ENCODE measurements at places on chromosomes 3 and 15.

GRCh38 chr3:106673926-106674569 is 703.2 kb upstream of the CCDC54 start:
- DNase-seq: no peak

DNA sequence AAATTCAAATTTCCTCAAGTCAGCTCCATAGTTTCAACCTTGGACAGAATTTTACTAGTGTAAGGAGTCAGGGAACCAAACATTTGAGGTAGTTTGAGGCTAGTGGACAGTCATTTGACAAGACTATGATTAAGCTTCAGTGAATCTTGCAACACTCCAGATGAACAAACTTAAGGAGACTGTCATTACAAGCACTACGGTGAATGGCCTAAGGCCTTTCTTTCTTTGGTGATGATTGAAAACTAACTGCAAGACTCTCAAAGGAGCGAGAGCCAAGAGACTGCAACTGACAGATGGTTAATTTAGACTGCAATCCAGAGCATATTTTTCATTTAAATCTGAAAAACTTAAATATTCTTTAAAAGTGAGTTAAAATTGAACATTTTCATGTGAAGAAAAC is 272.3 kb upstream of the NECTIN3 start:
- DNase-seq: no peak

GRCh38 chr3:105614288-105615030 is 247.8 kb downstream of the ALCAM start:
- DNase-seq: no peak

DNA sequence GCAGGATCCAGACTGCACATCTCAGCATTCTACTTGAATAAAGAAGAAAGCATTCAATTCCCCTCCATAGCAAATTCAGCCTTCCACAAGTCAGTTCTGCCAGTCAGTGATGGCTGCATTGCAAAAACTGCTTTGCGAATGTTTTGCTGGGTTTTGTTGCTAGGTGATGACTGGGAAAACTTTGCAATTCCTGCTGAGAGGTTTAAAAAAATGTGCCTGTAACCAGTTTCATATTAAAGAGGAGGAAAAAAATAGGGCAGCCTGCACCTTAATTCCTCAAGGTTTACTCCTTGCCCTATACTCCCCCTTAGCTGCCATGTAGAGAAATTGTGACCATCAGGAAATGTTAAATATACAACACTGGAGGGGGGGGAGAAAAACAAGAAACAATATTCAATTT is 225.6 kb upstream of the ATP11B start:
- peak; percentile 76 for DNase-seq

DNA sequence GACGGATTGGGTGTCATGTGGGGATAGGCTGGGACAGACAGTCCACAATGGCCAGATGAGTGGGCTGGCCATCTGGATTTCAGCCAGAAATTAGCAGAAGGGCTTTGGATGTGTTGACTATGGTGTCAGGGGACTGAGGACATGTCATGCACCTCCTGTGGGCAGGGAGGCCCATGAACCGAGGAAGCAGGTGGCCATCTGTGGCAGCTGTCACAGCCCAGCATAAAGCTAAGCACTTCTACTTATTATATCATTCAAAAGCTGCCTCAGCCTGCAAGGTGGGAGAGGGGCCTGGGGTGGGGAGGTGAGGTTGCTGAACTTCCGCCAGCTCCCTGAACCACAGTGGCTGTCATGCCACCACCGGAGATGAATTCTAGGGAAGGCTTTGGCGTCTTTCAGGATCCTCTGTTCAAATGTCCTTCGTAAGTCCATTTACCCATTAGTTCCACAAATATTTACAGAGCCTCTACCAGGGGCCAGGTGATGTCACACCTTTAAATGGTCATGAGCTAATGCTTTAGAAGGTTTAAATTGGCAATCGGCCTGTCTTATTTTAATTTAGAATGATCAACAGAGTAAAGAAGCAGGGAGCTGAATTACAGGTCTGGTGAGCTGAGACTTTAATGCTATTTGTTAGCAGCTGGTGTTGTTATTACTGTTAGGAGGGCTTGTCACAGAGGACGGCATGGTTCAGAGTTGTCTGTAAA is 23.6 kb upstream of the CAV3 start:
- no peak for DNase-seq

GRCh38 chr3:58485801-58486435 is 6.0 kb upstream of the KCTD6 start:
- DNase-seq: no peak

DNA sequence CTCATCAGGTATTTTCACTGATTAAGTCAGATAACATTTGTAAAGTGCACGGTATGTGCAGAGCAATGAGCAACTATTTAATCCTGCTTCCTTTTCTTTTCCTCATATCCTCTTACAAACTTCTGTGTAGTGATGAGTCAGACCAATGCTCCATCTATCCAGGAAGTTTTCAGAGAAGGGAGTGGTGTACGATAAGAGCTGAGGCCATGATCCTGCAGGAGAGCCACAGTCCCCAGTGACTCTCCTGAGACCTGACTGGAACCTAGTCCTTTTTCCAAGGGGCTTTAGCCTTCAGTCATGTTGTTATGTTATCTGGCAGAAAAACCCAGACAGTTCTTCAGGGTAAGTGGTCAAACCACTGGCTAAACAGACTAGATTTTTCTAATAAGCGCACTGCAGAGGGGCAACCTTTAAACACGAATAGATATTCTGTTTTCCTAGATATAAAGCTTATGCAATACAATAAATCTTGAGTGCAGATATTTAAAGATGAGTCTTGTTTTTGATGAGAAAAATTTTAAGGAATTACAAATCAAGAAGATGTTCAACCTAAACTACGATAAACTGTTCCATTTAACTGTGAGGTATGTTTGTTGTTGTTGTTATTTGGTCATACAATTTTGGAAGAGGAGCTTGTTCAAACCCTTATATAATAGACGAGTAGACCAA is 110.5 kb upstream of the RAP2B start:
- DNase-seq: no peak

DNA sequence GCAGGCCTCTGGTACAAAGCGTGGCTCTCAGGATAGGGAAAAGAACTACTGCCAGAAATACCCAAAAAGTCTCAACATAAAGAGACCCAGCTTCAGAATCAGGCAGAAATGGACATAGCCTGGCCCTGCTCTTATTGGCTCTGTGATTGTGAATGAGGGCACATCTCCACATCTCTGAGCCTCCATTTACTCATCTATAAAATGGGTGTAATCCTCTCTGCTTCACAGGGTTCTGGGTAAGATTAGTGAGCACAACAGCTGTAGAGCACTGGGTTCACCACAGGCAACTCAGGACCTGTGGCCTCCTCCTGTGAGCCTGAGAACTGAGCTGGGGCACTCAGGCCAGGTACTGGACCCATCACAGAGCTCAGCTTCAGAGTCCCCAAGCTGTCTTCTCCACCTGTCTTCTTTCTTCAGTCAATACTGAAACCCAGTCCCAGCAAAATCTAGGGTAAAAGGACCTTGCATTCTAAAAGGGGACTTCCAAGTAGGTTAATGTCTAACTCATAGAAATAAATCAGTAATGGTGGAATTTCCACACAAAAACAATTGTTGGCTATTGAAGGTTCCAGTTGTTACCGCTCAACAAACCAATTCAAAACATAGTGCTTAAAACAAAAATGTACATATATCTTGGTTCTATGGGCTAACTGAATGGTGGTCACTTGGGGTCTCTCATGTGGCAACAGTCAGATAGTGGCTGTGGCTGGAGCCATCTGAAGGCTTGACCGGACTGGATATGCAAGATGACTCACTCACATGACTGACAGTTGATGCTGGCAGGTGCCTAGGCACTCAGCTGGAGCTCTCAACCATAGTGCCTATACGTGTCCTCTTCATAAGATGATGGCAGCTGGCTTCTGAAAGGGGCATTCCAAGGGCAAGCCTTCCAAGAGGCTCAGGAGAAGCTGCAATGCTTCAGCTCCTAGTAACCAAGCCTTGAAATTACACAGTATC is 47.3 kb downstream of the TRIM42 start:
- DNase-seq: no peak

- no peak for DNase-seq
These were observed 606.7 kb downstream of the PDCD6IP start for GRCh38 chr3:34405159-34405558.

DNA sequence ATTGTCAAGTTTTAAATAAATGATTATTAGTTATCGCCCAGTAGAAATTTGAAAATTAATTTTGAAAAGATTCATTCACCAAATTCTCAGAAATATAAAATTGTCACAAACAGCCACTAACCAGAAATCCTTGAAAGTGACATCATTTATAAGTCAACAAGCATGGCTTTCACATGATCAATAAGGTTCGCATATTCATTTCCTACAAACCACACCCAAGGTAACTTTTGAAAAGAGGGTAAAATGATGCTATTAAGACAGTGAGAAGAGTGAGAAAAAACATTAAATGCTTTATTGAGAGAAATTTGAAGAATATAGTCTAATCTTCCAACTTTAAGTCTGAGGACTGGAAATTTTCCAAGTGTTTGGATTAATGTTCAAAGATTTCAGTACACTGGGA is 263.6 kb upstream of the ALCAM start:
- DNase-seq: no peak

DNA sequence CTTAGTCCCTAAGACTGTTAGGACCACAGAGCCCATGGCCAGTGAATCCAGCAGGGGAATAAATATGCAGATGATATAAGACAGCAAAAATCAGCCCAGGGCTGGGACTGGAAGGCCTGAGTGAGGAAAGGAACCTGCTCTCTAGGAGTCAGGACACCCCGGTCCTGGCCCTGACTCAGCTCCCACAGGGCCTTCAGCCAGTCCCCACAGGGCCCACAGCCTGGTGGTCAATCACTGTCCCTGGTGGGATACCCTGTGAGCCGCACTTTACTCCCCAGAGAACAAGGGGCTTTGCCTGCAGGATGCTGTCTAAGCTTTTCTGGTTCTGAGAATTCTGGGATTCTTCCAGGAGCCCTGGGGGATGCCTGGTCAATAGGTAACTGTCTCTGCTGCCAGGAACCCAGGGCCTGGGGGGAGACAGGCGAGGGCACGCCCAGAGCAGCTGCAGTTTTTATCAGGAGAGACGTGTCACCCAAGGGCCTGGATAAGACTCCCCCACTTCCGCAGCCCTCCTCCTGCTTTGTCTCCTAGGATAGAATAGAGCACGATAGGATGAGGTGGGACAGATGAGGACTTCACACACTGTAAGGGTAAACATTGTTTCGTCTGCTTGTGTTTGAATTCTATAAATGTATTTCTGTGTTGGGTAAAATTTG is 49.5 kb upstream of the MCF2L2 start:
- no peak for DNase-seq

GRCh38 chr3:184168363-184169120 is 6.1 kb upstream of the AP2M1 start:
- peak; percentile 78 for DNase-seq

Data from astrocyte of the cerebellum (primary cell).